ENCODE measurements at places on chromosomes 7 and 10.

- DNase-seq = no peak
Observed at GRCh38 chr10:101293007-101293723, 60.8 kb upstream of the BTRC start.

GRCh38 chr10:11875494-11876281 lies 52.5 kb downstream of the PROSER2 start:
- no peak for DNase-seq

GRCh38 chr10:32051926-32052325 lies 4.3 kb downstream of the KIF5B start:
- DNase-seq = no peak

DNA sequence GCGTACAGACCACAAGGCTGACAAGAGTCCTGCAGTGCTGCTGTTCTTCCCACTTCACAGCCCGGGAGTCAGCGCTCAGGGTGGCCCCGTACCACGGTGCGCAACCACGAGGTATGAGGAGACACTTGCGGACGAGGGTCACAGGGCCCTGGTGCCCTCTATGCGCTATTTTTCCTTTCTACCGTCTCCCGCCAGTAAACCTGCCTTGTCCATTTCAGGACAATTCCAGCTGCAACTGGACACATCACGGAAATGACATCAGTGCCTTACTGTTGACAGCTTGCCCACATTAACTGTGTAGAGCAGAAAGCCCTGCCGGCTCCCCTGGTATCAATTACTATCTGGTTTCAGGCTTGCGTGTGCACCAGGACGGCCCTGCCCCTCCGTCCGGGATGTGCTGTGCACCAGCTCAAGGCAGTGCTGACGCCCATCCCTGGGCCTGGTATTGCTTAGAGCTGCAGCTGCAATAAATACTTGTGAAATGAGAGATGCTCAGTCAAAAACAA lies 65.1 kb downstream of the ZRANB1 start:
- no peak for DNase-seq

GRCh38 chr7:1886361-1887064 lies 216.4 kb downstream of the ELFN1 start:
- no peak for DNase-seq

DNA sequence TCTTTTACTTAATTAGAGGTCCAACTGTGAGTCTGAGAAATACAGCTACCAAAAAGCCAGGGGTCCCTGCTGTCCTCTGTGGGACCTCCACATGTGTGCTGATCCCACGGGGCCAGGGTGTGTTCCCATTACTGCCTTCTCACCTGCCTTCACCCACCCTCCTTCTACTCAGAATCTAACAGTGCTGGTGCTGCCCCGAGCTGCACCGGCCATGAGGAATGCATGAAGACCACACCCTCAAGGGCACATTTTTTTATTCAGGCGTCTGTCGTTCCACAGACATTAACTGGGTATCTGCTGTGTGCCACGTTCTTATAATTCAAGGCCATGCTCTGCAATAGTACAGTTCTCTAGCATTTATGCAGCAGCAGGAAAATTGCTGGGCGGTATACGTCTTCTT lies 188.5 kb upstream of the PFKP start:
- DNase-seq = no peak

GRCh38 chr7:15463801-15464666 lies 97.8 kb downstream of the AGMO start:
- no peak for DNase-seq

GRCh38 chr7:80028717-80029116 lies 105.9 kb upstream of the GNAI1 start:
- DNase-seq = no peak

- no peak for DNase-seq
Observed at GRCh38 chr7:130733931-130734814, at the start of gene KLF14. Gene KLF14 (minus strand): TSS chr7:130734207. CDS start chr7:130734033, 174 bp downstream.

- DNase-seq = no peak
Observed at GRCh38 chr7:28405662-28406061, 6.7 kb upstream of the CREB5 start.

DNA sequence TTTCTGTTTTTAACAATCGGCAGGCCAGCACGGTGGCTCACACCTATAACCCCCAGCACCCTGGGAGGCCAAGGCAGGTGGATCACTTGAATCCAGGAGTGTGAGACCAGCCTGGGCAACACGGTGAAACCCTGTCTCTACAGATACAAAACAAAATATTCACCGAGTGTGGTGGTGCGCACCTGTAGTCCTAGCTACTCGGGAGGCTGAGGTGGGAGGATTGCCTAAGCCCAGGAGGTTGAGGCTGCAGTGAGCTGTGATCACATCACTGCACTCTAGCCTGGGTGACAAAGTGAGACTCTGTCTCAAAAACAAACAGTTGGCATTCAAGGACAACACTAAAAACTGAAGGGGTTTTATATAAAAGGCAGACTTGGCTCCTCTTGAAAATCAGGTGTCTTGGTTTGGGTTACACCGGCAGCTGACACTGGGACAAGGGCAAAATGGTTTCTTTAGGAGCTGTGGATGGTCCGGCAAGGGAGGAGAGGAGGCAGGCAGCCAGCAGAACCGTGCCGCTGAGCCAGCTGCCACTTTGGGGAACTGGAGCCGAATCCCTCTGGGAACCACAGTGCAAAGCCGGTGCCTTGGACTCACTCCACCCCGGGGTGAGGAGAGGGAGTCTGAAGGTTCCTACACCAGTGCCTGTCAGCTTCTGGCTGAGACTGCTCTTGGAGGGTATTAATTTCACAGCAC lies 52.6 kb downstream of the CHST3 start:
- DNase-seq = no peak

DNA sequence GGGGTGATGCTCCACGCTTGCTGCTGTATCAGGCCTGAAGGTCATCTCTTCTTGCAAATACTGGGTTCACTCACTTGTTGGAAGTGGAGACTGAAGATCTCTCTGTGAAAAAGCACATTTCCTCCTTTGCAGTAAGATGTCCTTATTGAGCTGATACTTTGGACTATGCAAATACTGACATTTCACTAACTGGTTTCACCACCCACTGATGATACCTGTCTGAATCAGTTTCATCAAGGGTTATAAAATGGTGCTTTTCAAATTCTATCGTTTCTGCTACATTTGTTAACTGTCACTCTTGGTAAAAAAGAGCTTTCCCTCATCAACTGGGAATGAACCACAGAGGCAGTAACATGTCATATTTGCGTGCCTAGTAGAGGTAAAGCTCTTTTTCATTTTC lies 35.5 kb downstream of the RAB19 start:
- DNase-seq = no peak

GRCh38 chr10:22086730-22087401 lies 83.3 kb upstream of the DNAJC1 start:
- no peak for DNase-seq

DNA sequence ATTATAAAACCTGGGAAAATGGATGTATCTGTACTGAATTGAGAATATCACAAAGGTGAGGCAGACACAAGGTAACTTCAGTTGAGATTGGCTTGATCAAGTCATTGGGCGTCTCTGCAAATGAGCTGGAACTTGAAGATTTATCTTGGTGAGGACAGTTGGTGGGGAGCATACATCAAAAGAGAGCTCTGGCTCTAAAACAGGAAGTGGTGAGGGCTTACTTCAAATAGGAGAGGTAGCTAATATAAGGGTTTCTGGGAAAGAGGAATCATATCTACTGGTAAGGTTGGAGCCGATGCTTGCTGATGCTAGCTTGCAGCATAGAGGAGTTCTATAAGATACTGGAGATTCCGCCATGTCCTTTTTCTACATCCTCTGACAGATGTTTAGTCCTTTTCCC lies 39.9 kb upstream of the FGL2 start:
- no peak for DNase-seq

DNA sequence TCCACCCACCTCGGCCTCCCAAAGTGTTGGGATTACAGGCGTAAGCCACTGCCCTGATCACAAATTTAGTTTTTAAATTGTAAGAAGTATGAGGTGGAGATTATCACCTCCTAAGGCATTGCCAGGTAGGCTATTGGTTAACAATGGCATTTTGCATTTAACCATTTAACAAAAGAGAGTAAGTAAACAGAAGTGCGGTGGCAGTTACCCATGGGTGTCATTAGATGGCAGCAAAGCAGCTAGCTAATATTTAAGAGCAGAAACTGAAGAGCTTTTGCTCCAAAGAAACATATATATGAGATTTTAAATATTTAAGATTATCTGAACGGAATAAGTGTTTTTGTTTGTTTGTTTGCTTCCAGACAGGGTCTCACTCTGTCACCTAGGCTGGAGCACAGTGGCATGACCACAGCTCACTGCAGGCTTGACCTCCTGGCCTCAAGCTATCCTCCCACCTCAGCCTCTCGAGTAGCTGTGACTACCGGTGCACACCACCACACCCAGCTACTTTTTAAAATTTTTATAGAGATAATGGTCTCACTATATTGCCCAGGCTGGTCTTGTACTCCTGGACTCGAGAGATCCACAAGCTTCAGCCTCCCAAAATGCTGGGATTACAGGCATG lies 325.5 kb upstream of the C7orf33 start:
- DNase-seq = no peak

DNA sequence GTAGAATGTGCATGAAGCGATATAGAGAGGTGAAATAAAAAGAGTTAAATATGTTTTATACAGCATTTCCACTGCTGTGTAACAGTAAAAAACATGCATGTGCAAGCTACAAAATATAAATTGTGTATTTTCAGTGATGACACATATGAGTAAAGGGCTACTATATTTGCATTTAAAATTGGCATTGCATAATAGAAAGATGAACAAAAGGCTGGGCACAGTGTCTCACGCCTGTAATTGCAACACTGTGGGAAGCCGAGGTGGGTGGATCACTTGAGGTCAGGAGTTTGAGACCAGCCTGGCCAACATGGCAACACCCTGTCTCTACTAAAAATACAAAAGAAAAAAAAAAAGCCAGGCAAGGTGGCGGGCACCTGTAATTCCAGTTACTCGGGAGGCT lies 79.8 kb upstream of the CCDC71L start:
- DNase-seq = no peak

GRCh38 chr7:84812021-84812420 lies 374.8 kb downstream of the SEMA3D start:
- no peak for DNase-seq

DNA sequence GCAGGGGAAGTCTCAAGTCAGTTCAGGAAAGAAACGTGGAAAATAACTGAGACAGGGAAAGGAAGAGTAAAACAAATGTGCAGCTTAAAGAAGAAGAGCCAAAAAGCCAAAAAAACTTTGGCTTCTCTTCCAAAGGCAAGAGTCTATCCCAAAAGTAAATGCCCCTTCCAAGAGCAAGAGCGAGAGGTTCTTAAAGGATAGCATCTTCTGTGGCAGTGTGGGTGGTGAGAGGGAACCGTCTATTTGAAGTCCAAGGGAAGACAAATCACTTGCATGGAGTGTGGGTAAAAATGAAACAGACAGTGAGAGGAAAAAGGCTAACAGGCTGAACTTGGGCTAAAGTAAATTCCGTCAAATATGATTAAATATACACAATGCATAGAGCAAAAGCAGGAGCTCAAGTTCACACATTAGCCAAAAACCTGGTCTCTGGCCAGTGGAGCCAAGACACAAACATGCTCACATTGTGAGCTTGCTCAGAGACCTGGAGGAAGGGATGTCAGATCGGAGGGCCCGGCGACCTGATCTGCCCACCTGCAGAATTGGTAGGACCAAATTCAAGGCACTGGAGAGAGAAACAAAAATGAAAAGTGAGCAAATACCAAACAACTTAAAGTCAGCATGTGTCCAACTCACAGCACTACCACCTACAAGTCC lies 87.0 kb downstream of the PIK3CG start:
- no peak for DNase-seq

DNA sequence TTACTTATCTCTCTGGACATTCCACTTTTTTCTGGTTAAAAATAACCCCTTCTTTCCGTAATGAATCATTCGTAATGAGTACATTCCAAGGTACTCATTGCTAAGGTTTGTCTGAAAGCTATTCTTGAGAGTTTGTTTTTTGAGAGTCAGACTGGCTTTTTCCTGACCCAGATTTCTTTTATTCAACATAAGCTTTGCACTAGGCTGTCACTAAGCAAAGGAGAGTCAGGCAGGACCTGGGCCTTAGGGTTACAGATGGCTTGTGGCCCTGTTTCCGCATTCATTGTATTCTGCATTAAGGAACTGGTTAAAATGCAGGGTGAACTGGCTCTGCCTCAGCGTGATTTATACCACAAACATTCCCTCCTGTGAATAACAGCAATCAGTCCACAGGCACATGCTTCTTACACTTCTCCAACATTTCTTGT lies 84.1 kb downstream of the POM121L12 start:
- DNase-seq = no peak

GRCh38 chr7:135366843-135367508 lies 133.3 kb downstream of the STRA8 start:
- DNase-seq = no peak

- no peak for DNase-seq
Observed at GRCh38 chr10:20059084-20059835, 243.0 kb downstream of the PLXDC2 start.

Data from stimulated activated CD8-positive, alpha-beta memory T cell treated with anti-CD3 and anti-CD28 coated beads, Interleukin-2, amount 100 ng/mL, for 1 hour (primary cell).